ENCODE measurements at places on chromosomes 11 and 22.

DNA sequence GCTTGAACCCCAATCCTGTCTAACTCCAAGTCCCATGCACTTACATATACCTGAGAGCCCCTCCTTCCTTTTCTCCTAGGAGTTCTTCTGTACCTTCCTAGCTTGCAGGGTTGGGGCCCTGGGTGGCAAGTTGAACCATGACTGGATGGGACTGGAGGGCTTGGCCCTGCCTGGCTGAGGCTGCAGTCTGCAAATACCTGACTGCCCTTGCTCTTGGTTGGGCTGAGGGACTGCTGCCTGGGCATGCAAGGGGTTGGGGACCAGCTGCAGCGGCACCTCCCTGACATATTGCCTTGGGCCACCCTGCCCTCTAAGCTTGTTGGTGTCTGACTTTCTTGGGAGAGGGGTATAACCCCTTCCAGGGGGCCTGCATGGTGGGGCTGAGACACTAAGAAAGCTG is 9.8 kb upstream of the SLC39A13 start:
- DNase-seq = no peak

GRCh38 chr22:39223091-39223710 is 21.6 kb downstream of the PDGFB start:
- no peak for DNase-seq

DNA sequence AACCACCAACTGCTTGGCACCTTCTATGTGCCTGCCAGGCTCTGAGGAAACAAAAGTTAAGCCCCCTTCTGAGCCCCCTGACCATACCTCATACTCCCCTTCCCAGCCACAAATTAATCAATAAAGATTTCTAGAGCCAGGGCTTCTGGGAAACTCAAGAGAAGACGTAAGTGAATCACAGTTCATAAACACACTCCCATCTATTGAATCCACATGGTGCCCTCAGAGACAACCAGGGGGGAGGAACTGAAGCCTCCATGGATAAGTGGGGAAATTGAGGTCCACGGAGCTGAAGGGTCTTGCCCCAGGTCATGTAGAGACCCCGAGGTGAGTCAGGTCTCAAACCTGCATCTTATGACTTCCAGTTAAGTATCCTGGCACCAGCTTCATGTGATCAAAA is 150.6 kb downstream of the MN1 start:
- no peak for DNase-seq

DNA sequence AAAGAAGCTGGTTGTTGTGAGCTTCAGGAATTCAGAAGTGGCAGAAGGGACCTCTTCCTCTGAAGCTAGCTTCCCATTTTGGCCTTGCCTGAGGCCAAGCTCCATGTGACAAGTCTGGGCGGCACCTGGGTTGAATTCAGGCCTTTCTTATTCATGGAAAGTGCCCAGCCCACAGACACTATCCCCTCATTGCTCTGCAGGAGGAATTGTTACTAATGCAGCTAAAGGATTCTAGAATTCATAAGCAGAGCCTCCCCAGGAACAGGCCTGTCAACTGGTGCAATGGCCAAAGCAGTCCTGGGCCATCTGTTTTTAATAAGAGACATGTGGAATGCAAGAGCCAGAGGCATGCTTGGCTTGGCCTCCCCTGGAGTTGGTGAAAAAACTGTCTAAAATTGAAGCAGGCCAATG is 71.4 kb downstream of the SLC1A2 start:
- DNase-seq = peak; percentile 86

DNA sequence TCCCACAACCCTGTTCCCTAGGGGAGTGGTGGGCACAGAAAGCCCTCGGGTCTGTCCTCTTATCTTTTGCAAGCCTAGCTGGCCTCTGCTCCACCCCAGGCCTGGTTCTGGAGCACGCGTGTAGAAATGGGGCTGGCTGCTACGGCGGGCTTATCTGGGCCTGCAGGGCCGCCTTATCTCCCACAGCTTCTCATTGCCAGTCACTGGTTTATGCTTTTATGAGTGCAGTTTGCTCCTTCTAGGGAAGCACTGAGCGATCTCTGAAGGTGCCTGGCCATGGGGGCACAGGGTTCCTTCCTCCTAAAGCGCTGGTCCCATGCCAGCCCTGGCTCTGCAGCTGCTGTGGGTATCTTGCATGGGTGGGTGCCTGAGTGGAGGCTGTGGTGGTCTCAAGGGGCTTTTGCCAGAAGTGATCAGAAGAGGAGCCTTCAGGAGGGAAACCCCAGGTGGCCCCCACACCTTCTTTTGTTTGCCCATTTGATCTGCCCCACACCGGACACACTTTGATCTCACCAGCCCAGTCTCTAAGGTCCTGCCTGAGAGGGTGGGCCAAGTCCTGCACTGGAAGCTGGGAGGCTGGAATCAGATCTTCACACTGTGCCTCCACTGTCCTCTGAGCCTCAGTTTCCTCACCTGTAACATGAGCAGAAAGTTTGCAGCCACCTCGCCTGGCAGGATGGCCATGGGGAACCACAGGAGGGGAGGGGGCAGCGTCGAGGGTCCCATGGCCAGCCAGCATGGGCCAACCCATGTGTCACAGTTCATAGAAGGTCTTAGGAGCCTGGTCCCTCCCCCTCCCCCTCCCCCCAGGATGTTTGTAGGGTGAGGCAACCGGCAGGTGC is 86.6 kb upstream of the FGF3 start:
- DNase-seq = no peak

DNA sequence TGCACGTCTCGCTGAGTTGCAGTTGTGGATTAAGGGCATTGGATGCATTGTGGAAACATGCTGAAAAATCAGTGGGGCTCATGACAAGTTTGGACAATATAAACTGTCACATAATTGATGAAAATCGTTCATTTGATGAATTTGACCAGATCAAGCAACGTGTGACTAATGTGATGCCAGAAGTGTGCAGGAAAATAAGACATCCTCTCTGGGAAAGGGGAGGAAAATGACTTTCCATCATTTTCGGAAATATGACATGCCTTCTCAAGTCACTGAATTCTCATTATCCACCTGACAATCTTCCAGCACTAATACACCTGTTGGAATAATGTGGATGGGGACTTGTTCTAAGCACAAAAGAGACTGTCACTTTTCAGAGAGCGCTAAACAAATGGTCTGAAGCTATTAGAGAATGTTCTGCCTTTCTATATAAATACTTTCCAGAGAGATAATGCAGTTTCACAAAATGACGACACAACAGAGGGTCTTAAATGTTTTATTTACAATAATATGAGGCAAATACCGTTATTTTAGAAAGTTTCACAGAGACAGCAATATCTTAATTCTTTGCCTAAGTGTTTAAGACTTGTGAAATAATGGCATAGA is 1741.9 kb upstream of the RAG2 start:
- no peak for DNase-seq

- no peak for DNase-seq
Measured at GRCh38 chr22:40410731-40411505, 40.5 kb downstream of the SGSM3 start.

DNA sequence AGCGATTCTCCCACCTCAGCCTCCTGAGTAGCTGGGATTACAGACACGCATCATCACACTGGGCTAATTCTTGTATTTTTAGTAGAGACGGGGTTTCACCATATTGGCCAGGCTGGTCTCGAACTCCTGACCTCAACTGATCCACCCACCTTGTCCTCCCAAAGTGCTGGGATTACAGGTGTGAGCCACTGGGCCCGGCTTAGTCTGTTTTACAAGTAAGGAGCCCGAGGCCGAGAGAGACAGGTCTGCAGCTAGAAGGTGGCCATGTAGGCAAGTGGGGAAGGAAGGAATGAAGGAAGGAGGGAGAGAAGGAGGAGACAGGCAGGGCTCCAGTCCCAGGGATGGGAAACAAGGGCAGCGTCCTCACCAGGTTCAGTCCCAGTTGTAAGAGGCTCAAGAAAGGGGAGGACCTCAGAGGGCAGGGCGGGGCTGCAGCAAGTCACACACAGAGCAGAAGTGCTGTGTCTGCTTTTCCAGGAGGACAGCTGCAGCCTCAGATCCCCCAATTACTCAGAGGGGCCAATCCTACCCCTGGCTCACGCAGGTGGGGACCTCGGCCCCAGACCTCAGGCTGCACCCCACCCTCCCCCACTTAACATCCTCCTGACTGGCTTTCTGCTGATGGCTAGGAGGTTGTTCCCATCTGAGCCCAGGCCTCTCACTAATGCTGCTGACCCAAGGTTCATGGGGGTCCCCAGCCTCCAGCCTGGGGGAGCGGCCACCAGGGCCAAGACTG is 53.8 kb upstream of the PRR5 start:
- no peak for DNase-seq

DNA sequence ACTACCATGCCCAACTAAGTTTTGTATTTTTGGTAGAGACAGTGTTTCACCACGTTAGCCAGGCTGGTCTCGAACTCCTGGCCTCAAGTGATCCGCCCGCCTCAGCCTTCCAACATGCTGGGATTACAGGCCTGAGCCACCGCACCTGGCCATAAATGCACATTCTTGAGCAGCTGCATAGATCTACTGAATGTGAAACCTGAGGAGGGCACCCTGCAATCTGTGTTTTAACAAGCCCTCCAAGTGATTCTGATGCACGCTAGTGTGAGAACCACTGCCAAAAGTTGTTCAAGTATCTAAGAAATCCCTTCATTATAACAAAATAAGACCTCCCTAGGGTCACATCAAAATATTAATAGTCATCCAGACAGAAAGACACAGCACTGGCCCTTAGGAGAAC is 89.3 kb downstream of the RDX start:
- DNase-seq = no peak

GRCh38 chr11:8097062-8097461 is 16.1 kb downstream of the TUB start:
- no peak for DNase-seq

DNA sequence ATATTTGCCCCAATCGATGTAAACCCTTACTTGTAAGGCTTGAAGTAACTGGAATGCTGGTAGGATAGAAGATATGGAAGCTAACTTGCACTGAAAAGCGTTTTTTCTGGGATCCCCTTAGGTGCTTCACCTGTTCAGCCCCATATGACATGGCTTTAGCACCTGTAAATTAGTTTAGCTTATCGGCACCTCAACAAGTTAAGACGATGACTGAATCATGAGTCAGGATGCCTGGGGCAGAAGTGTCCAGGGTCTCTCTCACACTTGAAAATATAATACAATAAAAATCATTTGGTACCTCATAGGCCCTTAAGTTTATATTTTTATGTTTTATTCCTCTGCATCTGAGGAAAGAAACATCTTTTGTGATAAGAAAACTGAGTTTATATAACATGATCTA is 409.2 kb upstream of the LRRC4C start:
- DNase-seq = no peak

GRCh38 chr11:44057340-44057739 is 8.7 kb upstream of the ACCS start:
- no peak for DNase-seq

- DNase-seq = no peak
Measured at GRCh38 chr11:33721426-33721825, 14.8 kb downstream of the CD59 start.

DNA sequence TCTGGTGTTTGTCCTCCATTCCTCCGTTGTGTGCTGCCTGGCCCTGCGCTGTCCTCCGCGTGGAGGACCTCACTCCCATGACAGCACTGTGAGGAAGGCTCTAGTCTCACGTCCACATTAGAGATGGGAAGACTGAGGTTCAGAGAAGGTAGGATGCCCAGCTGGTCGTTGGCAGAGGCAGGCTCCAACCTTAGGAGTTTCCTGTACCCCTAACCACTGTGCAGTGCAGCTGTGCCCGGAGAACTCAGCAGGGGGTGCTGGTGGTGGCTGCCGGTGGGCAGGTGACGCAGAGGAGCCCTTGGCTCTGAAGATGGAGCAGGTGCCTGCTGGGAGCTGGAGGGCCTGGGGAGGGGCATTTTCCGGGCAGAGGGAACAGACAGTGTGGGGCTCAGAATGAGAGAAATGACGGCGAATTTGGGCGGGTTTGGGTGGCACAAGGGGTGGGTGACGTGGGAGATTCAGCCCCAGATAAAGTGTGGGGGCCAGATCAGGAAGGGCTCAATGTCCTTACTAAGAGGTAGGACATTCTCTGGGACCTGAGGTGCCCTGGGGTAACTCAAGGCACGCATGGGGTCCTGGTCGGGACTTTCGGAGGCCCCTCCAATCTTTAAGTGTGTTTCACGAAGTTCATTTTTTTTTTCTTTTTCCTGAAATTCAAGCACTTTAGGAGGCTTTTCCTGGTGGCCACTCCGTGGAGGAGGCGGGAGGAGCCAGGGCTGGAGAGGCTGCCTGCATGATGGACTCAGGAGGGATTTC is 535.0 kb downstream of the TBC1D22A start:
- DNase-seq = no peak
